ENCODE measurements at places on chromosomes 7 and 10.
A peak's percentile ranks its signal among the peaks of the same experiment; 100 is the strongest.

GRCh38 chr7:34675749-34676374 lies 17.8 kb downstream of the NPSR1 start:
- DNase-seq = peak; percentile 5

GRCh38 chr10:34119456-34119855 lies 695.6 kb downstream of the PARD3 start:
- no peak for DNase-seq

DNA sequence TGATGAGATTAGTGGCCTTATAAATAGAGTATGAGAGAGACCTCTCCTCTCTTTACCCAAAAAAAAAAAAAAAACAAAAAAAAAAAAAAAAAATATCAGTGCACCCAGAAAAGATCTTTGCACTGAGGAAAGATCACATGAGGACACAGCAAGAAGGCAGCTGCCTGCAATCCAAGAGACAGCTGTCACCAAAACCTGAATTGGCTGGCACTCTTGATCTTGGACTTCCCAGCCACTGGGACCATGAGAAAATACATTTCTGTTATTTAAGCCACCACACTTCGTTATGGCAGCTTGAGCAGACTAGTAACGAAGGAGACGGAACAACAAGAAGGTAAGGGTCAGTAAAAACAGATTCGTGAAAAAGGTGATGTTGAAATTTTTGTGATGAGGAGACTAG lies 47.0 kb downstream of the TMEM106B start:
- DNase-seq = no peak

GRCh38 chr7:72406820-72407403 lies 5.2 kb downstream of the CALN1 start:
- DNase-seq = no peak

GRCh38 chr7:7496311-7496710 lies 39.4 kb downstream of the COL28A1 start:
- DNase-seq = no peak

DNA sequence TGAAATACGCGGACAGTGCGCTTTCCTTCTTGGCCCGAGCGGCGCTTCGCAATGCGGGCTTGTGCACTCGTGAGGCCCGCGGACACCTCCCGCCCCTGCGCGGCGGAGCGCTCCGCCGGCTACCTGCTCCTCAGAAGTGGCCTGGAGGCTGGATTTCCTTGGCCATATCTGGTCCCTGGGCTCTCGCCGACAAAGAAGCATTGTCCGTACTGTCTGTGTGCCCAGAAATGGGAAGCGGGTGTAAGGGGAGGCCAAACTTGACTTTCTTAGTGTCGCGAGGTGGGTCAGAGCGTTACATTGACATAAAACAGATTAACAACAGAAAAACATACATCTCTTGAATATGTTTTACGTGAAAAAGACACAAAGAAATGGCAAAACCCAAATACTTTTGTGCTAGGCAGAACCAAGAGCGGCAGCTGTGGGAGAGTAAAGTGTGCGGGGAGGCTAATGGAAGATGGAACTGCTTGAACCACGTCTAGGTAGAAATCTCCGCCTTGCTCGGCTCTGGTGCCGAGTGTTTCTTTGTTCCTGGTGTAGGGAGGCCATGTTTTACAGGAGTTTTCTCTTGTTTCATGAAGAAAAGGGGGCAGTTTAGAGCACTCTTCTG lies 1.4 kb downstream of the LANCL2 start:
- peak; percentile 31 for DNase-seq

- no peak for DNase-seq
These were observed 177.2 kb downstream of the SEC23IP start for GRCh38 chr10:120069700-120070099.

Data from M059J (cell line).